ENCODE measurements at places on chromosomes 12 and 14.
A peak's percentile ranks its signal among the peaks of the same experiment; 100 is the strongest.

DNA sequence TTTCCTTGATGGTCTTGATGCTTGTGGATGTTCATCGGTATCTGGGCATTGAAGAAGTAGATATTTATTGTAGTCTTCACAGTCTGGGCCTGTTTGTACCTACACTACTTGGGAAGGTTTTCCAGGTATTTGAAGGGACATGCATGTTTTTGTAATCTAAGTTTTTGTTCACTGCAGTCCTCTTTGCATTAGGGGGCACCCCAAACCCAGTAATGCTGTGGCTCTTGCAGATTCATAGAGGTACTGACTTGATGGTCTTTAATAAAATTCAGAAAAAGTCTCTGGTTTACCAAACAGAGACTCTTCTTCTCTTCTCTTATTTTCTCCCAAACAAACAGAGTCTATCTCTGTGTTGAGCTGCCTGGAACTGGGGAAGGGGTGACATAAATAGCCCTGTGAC is 150.9 kb upstream of the SLC16A7 start:
- H3K27me3 ChIP-seq = no peaks in the 10 kb centered on the region
- no peak overlapping the region for H3K27ac ChIP-seq
- no peaks in the 10 kb centered on the region for H3K4me1 ChIP-seq

- no peaks in the 10 kb centered on the region for H3K4me1 ChIP-seq
- H3K27ac ChIP-seq = no peak overlapping the region
- H3K27me3 ChIP-seq = peaks cover 6% of the 10 kb centered on the region
- H3K4me3 ChIP-seq = no peak overlapping the region
- DNase-seq = no peak
Observed at GRCh38 chr12:13973996-13974395, 7.4 kb downstream of the GRIN2B start.

GRCh38 chr12:3241621-3242020 is 164.4 kb downstream of the TSPAN9 start:
- no peak overlapping the region for H3K27ac ChIP-seq
- no peak for DNase-seq
- no peak overlapping the region for H3K4me3 ChIP-seq
- peaks cover 6% of the 10 kb centered on the region for H3K4me1 ChIP-seq

DNA sequence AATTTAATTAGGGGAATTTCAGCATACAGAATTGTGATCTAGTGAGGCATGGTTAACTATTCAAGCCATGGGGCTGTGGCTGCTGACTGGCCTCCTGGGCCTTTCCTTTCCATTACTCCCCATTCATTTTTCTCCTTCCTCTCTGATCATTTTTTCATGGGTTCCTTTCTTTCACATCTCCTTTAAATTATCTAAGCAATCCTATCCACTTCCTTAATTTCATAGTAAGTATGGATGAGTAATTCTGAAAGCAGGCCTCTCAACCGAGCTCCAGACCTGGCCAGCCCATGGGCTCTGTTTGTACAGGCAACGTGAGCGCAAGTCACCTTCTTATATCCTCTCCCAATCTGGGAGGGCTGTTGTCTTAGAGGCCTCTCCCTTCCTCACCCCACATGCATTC is 13.4 kb downstream of the CKAP4 start:
- H3K36me3 ChIP-seq = peaks cover 28% of the 10 kb centered on the region
- no peak overlapping the region for H3K27ac ChIP-seq
- H3K4me3 ChIP-seq = no peak overlapping the region
- no peaks in the 10 kb centered on the region for H3K27me3 ChIP-seq
- no peak for DNase-seq

- H3K27ac ChIP-seq = no peak overlapping the region
- peaks cover 5% of the 10 kb centered on the region for H3K36me3 ChIP-seq
- H3K4me3 ChIP-seq = peak overlapping the region; percentile 69
- no peak for DNase-seq
- no peaks in the 10 kb centered on the region for H3K27me3 ChIP-seq
Observed at GRCh38 chr14:73613046-73613383, 698 bp downstream of the ACOT6 start.

- no peak for DNase-seq
- H3K27ac ChIP-seq = no peak overlapping the region
- H3K4me1 ChIP-seq = no peaks in the 10 kb centered on the region
- H3K27me3 ChIP-seq = no peaks in the 10 kb centered on the region
Observed at GRCh38 chr12:112182499-112182898, 57.1 kb downstream of the TRAFD1 start.

GRCh38 chr12:108948367-108948766 is 68.5 kb downstream of the DAO start:
- H3K27ac ChIP-seq = no peak overlapping the region
- no peak overlapping the region for H3K4me3 ChIP-seq
- peaks cover 14% of the 10 kb centered on the region for H3K4me1 ChIP-seq
- DNase-seq = no peak

DNA sequence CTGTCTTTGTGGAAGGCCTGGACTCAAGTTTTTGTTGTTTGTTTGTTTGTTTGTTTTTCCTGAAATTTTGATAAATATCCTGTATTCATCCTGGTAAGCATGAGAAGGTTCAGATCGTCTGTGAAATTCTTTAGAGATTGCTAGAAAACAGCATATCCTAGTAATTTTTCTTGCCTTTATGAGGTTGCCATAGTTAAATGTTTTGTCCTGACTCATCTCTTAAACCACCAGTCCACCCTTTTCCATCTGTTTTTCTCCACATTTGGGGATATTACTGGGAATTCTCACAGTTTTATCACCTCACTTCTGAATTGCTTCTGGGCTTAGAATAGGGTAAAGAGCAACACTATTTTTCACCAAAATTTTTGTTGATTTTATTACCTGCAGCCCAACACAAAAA is 248.3 kb downstream of the FBXL14 start:
- peaks cover 15% of the 10 kb centered on the region for H3K4me1 ChIP-seq
- peaks cover 3% of the 10 kb centered on the region for H3K36me3 ChIP-seq
- H3K27me3 ChIP-seq = no peaks in the 10 kb centered on the region

All from MCF 10A (cell line).